ENCODE measurements at places on chromosomes 5 and 9. TPM values are rescaled to one million over a fixed set of nuclear protein-coding genes. Genes with fewer than 3 reads are reported as not detected.

BARX1 gene
- not detected for total RNA-seq

AMACR gene
- 2.1 TPM for total RNA-seq

SPATA31D4 gene
- not detected for total RNA-seq

DNA sequence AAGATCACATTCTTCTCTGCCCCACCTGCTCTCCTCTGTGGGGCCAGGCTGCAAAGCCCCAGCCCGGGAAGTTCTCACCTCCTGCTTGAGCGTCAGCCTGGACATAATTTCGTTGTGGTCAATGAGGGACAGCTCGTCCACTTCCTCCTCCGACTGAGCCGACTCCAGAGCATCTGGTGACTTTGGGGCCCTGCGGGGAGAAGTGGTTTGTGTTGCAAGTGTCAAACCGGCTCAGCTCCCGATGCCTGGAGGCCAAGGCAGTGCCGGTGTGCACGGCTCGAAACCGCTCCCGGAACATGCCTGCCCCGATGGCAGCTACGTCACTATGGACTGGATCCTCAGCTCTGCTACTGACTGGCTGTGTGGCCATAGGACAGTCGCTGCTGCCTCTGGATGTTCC, 52.8 kb downstream of the PRRT1B start:
- no peak for DNase-seq

- DNase-seq = no peak
Observed at GRCh38 chr9:17719053-17719452, 140.2 kb downstream of the SH3GL2 start.

- DNase-seq = peak; percentile 78
Observed at GRCh38 chr9:5186416-5187169, 1.2 kb upstream of the INSL6 start.

C5orf46 gene
- total RNA-seq = not detected

GRCh38 chr5:59661954-59662615, 231.4 kb downstream of the PDE4D start:
- DNase-seq = no peak

SCGB3A2 gene
- not detected for total RNA-seq

DNA sequence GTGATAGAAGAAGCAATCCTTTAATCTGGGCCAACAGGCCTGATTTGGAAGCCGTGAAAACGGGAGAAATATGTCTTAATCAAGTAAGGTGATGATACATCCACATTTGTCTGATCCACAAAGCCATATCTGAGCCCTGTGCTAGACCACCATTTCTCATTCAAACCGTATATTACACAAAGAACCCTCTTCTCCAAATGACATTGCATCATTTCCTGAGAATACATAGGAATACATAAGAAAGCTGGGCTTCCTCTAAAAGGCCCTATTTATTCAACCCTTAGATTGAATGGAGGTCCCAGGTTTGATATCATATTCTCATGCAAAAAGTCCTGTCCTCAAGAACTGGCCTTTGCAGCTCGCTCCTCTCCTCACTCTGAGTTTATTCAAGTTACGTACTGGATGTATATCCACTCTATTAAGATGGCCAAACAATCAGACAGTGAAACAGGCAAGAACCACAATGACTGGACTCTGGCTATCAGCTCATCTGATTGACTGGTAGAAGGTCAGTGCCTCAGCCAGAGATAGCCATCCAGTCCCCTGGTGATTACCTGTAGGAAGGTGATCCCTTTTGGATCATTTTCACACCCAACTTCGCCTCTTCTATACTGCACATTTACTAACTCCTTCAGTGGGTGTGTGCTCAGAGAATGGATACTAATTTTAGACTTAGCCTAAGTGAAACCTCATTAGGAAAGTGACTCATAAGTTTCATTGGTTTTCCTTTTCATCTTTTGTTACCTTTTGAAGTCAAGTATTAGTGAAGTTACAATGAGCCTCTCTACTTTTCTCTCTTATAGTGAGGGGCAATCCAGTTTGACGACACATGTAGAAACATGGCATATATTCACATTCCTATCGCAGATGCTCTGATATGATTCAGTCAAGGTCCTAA, 167.6 kb upstream of the WWC1 start:
- DNase-seq = no peak

DNA sequence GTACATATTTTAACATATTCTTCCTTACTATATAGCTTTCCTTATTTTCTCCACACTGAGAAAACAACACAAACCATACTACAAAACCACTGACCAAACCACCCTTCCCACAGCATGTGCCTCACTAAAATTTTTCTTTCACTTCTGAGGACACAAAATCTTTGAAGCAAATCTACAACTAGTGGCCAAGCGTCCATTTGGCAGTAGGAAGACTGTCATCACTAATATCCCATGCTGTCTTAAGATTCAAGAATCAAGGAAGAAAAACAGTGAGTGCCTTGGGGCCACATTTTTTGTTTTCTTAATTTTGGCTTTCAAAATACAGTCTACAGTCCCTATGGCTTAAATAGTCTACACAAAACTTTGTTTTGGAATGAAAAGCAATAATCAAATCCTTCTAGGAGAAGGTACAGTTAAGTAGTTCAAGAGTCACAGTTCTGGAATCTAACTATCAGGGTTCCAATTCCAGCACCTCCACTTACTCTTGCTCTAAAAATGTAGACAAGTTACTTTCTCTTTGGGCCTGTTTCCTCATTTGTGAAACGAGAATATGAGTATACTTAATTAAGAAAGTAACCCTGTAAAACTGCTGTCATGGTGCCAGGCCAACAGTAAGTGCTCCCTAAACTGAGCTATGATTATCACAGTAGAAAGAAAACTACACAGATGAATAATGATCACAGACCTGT, 227.9 kb downstream of the BNC2 start:
- DNase-seq = no peak

GABBR2 gene
- total RNA-seq = not detected

DNA sequence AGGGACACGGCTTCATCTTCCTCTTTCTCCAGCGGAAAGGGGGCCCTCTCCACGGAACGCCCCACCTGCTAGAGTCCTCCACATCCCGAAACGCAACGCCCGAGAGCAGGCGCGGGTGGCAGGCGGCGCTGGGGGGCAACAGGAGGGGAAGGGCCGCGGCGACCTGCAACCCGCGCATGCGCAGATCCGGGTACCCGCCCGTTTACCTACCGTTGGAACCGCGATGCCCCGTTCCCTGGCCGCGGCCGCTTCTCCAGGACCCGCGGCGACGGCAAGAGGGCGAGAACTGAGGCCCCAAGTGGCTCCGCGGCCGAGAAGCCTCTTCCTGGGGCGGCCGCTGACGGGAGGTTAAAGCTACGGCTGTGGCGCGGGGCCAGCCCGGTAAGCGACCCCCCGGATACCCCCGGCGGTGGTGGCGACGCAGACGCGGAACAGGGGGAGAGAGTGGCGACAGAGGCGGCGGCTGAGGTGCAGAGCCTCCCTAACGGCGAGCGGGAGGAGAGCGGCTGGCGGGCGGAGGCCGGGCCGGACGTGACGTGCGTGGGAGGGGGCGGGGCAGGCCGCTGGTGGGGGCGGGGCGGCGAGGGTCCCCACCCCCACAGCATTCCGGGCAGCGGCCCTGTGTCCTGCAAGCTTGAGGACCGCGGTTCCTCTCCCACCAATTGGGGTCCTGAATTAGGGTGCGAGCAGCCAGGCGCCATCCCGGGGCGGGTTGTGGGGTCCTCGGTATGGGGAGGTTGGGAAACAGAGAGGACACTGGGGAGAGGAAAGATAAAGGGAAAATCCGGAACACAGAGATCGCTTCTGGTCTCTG, at the start of gene FAM13B:
Gene FAM13B (minus strand): TSS at position 508 of the 814 bp plus-strand sequence. CDS start 13,968 bp downstream, outside the sequence.
- DNase-seq = peak; percentile 83

DNA sequence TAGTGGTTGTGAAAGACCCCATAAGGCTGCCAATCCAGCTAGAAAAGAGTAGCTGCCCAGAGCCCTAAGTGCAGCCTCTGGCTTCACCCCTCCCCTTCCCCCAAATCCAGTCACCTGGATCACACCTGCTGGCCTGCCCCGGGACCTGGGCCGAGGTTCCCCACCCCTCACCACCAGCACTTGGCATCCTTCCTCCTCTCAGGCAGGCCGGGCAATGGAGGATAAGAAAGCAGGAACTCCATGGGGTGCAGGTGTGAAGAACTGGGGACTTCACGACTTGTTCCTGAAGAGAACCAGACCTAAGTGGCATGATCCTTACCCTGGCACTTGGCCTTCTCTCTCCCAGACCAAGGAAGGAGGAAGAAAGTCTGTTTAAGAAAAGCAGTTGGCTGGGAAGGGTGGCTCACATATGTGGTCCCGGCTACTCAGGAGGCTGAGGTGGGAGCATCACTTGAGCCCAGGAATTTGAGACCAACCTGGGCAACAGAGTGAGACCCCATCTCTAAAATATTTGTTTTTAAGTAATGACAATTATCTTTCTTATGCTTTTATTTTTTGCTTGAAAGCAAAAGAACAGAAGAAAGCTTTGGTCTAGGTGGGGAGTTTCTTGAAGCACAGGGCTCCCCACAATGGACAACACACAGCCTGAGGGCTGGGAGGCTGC, 131.1 kb downstream of the PAX5 start:
- no peak for DNase-seq

DNA sequence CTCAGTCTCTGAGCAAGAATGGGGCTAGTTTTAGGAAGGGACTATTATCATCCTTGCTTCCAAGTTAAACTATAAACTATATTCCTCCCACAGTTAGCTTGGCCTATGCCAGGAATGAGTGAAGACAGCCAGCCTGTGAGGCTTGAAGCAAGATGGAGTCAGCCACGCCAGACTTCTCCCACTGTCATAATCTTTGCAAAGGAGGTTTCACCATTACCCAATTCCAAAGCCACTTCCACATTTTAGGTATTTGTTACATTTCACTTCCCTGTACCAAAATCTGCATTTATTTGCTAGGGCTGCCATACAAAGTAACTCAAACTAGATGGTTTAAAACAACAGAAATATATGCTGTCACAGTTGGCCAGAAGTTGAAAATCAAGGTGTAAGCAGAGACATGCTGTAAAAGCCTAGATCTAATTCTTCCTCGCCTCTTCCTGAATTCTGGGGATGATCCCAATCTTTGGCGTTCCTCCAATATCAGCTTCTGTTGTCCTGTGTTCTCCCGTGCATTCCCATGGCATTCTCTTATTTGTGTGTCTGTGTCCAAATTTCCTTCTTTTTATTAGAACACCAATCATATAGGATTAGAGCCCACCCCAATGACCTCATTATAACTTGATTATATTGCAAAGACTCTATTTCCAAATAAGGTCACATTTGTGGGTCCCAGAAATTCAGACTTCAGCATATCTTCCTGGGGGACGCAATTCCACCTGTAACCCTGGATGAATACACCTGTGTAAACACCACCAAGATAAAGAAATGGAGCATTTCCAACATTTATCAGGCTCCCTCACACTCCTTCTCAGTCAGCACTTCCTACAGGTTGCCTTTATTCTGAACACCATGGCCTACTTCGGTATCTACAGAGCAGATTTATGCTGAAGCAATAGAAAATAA, 126.8 kb downstream of the GCNT1 start:
- no peak for DNase-seq

- no peak for DNase-seq
Observed at GRCh38 chr9:138038244-138038671, 160.7 kb downstream of the CACNA1B start.

GRCh38 chr5:97580746-97581145, 397.7 kb upstream of the RIOK2 start:
- DNase-seq = no peak

IL13 gene
- total RNA-seq = 0.84 TPM

- DNase-seq = no peak
Observed at GRCh38 chr5:135964670-135965320, 10.0 kb upstream of the LECT2 start.

Data from CD4-positive, CD25-positive, alpha-beta regulatory T cell (primary cell).